Stimulated activated CD8-positive, alpha-beta memory T cell treated with anti-CD3 and anti-CD28 coated beads, Interleukin-4, amount 100 ng/mL, for 1 hour (primary cell): ENCODE measurements at places on chromosomes 2 and 18.

DNA sequence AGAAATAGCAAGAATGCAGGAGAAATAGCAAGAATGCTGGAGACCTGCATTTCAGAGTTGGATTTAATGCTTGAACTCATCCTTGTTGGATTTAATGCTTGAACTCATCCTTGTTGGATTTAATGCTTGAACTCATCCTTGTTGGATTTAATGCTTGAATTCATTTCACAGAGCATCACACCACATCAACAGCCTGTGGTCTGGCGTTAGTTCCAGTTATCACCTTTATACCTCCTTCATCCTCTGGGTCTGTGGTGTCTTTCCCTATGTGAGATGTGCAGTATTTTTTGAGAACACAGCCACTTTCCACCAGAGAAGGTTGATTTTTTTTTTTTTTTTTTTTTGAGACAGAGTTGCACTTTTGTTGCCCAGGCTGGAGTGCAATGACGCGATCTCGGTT, 546.4 kb upstream of the SOX11 start:
- DNase-seq = no peak

GRCh38 chr2:198314559-198315153, 510.3 kb downstream of the PLCL1 start:
- no peak for DNase-seq

DNA sequence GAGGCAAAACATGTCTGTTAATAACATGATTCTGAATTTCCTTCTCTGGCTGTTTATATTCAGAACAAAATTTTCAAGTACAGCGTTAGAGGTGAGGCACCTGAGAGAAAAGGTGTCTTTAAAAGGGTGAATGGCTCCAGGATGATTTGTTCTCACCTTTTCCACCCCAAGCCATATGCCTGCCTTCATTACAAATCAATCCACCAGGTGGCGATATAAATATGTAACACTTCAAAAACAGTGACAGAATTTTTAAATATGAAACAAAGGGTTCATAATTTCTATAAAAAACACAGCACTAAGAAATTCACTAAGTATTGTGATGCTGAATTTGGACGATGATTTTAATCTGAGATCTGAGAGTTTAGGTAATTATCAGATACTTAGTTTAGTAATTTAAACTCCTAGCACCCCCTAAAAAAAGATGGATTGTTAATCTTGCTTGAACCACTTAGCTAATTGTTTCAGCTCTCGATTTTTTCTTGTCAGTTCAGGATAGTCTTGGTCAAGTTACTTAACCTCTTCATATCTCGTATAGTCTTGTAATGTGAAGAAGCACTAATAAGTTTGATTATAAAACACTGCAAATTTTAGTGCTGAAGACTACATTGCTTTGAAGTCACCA, 528.8 kb downstream of the CPS1 start:
- no peak for DNase-seq

DNA sequence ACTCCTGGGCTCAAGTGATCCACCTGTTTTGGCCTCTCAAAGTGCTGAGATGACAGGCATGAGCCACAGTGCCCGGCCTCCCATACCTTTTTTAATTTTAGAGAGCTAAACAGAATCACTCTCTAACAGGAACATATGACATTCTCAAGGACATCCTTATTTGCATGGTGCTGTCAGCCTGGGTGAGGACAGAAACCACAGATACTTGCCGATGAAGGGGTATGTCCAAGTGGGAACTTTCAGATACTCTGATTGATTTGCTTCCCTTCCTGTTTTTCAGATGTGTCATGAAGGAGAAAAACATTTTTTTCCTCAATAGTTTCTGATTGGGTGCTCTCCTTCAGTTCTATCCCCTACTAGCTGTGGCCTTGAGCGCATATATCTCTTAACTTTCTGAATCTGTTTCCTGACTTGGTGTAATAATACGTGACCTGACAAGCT, 49.6 kb downstream of the MYO3B start:
- DNase-seq = no peak

DNA sequence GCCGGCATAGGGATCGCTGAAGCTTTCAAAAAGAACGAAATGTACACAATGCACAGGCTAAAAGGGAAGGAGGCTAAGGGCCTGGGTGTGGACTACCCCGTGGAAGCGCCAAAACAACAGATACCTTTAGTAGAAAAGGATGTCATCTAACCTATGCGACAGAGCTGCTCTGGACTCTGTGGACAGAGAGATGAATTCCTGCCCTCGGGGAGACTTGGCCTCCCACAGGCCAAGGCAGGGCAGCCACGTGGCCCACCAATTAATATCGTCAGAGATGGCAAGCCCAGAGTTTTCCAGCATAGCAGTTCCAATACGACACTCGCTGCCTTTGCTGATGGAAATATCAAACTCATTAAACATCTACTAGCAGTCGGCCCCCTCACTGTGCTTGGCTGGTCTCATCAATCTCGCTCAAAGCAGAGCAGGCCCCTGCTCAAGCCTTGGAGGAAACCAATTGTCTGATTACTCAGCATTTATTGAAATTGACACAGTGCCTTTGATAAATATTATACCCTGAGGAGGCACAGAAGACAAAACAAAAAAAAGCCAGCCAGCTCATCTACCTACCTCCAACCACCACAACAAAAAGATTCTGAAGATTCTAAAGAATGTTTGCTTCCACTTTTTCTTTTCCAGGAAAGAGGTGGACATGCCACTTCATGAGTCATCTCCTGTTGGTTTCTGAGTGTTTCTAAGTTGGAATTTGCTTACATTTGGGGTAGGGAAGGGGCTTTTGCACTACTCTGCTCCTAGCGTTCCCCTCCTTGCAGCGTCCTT, 79.0 kb upstream of the ACAA2 start:
- DNase-seq = no peak

DNA sequence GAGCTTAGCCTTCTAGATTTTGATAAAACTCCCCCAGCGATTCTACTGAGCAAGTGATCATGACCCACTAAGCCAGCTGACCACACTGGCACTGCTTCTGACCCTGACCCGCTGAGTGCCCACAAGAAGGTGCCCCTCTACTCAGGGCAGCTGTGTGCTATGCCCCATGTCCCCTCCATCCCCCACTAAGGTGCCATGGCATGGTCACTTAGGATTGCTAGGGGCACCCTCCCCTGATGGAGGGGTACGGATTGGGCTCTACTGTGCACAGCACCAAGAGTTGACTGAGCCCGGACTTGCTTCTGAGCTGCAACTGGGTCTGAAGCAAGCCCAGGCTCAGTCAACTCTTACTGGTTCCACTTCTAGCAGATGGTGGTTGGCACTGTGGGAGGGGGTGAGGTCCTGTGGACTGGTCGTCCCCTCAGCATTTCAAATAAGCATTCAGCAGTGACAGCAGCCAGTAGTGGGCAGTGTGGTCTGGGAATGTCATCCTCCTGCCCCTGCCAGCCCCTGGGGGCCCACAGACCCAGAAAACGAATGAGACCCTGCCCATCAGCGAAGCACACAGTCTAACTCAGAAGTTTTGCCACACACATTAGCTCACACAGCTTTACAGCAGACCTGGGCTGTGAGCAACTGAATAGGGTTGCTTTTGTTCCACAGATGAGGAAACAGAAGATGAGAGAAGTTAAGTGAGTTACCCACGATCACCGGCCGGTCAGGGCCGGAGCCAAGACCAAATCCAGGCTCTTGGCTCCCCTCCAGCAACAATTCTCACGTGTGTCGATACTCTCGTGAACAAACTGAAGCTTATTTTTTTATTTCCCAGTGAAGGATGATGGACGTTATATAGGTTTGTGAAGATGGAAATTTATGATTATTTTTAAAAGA, 52.1 kb upstream of the FOSL2 start:
- no peak for DNase-seq

DNA sequence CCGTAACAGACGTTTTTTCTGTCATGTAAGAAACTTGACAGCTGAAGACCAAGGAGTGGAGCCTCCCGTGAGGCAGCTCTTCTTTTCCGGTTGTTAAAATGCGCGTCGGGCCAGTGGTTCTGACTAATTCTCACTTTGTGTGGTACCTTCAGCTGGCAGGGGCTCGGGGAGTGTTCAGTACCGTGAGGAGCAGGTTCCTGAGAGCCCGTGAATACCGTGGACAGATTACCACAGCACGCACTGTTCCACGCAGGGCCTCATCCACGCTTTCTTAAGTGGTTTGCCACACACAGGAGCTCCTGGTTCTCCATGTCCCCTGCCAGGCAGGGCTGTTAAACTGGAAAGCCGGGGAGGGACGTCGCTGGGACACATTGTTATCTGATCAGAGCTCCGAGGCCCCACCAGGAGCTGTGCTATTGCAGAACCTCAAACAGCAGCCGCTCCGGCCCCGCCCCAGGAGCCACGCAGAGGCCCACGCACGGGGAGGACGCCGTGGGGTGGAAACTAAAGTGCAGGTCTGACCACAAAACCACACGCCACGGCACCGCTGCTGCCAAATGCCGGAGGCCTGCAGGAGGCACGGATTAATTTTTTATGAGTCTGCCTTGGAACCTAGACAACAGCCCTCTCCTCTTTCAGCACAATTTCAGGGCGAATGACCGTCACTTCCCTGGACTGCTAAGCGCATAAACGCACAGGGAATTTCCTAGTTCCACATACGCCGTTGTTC, 43.3 kb downstream of the NFATC1 start:
- DNase-seq = no peak

DNA sequence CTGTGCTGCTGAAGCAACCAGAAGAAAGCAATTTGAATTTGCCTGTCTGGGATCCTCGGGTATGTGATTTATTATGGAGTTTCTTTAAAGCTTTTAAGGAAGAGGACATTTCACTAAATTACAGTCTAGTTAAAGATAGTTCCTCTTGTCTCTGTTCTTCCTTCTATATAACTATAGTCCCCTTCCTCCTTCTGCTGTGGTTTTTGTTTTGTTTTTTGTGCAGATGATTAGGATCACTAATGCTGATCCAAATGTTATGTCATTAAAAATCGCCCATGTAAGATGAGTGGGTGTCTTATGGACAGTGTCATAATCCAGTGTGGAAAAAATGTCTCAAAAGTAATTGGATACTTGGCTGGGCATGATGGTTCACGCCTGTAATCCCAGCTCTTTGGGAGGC, 24.7 kb downstream of the PAPOLG start:
- no peak for DNase-seq

DNA sequence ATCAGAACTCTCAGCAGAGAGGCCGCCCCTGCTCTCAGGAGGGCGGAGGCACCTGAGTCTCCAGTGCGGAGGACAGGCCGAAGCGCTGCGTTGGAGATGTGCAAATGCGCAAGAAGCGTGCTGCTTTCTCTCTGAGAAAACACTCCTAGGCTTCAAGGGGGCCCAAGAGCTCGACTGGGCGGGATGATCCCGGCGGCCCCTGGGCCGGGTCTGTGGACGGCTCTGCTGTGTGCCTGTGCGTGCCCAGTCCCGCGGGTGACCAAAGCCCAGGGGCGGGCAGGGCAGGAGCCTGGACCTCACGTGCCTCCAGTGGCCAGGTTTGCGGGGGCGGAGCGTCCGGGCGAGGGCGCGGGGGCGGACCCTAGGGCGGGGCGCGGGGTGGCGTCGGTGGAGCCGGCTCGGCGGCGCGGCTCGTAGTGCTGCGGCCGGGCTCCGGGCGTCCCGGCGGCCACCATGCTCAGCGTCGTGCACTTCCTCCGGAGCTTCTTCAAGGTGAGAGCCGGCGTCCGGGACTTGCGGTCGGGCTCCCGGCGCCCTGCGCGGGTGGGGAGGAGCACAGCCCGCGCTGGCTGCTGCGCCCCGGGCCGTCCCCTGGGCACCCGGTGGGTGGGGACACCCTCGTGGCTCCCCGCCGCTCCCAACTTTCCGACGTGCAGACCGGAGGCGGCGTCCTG, at the start of gene ARHGEF4:
TSS of gene ARHGEF4 (plus strand) at position 414 of the 674 bp plus-strand sequence. CDS start at position 454, 40 bp downstream.
- no peak for DNase-seq

GRCh38 chr2:149001496-149001895, 37.0 kb upstream of the LYPD6B start:
- no peak for DNase-seq

DNA sequence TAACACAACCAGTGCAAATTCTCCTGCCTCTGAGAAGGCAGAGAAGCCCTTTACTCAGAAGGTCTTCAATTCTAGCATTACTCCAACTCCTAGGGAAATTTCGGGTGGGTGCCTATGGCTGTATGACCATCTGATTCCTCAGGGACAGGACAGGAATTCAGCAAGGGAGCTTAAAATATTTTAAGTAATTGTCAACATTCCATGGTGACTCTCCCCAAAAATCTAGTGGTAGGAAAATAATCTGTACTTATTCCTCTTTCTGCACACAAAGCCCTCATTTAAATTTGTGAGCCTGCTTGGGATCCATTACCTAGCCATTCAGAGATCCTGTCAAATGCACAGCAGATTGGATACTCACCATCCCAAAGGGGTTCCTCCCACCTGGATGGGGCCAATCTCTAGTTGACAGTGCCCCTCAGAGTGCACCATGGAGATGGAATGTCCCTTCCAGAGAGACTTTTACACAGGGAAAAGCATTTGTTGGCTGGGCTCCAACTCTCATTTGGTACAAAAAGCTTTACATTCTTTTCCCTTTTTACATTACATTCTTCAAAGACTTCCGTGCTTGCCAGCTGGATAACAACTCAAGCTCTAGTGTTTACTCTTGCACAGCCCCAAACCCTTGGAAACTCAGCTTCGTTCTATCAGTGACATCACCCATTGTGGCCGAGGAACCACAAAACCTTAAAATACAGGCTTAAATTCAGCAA, 3.1 kb upstream of the TMEM150A start:
- no peak for DNase-seq

DNA sequence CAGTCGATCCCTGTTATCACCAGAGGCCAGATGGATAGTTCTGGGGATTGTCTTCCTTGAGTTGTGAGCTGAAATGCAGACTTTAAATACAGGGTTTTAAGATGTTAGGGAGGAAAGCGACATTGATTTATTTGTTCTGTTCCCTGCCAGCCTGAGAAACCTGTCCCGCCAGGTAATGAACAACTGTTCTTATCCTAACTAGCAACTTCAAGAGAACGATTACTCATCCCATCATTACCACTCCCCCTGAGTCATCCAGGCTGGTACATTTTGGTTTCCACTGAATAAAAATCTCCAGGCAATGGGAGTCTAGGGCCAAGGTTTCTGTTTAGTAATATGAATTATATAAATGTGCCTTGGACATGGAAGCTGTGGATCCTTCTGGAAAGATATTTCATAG, 131.2 kb downstream of the LYPD6B start:
- no peak for DNase-seq

GRCh38 chr18:57959278-57959677, 84.7 kb upstream of the NEDD4L start:
- DNase-seq = no peak

DNA sequence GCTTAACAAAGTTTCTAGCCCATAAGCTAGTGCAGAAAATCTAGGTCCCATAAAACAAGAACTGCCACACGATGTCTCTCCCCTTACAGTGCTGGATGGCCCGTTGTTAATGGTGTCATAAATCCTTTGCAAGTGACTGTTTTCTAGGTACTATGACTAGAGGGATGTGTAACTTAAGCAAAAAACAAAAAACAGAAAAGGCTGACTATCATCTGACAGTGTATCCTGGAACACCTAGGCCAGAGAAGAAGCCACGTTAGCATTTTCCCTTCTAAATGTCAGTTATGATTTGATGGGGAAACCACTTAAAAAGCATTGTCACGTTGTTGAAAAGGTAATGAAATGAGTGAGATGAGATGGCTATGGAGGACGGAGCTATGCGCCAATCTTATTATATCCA, 2.4 kb downstream of the CASP8 start:
- DNase-seq = no peak
